NCI-H1092 treated with DMSO at 0.1 percent for 48 hours (cell line): ENCODE measurements at places on chromosomes 5 and 9.

GRCh38 chr9:19522558-19522957, 113.7 kb downstream of the ACER2 start:
- DNase-seq: no peak

GRCh38 chr9:121393318-121393717, 23.3 kb upstream of the STOM start:
- DNase-seq: no peak

DNA sequence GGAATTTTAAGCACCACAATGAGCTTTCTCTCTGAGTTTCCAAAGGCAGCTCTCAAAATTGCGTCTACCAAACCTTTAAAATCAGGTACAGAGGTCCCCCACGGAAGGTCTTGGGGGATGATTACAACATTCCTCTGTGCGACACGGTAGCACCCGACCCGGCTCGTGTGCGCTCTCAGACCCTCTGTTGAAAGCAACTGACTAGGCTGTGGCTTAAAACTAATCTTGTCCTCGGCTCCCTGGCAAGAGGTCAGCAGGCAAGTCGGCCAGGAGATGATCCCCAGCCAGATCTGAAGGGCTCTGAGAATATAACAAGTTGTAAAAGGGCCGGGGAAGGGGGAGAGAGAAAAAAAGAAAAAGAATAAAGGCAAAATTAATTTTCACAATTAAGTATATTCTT, 92.6 kb upstream of the LMX1B start:
- no peak for DNase-seq

DNA sequence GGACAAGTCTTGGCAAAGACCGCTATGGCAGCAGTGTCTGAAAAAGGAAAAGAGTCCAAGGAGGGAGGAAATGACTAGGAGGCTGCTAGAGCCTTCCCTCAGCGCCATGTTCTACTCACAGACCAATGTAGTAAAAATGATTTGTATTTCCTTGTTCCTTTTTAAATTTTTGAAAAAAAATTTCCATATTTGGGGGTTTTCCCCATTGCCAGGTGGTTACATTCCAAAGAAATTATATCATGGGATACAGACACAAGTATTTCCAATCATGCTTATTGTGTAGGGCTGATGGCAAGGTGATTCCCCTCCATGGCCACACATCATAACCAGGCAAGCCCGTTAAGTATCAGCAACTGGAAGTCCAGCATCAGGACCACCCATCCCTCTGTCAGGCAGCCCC, 138.2 kb downstream of the PIP5K1B start:
- DNase-seq: no peak

- DNase-seq: no peak
These were observed 11.3 kb downstream of the GTF3C4 start for GRCh38 chr9:132681561-132681960.

DNA sequence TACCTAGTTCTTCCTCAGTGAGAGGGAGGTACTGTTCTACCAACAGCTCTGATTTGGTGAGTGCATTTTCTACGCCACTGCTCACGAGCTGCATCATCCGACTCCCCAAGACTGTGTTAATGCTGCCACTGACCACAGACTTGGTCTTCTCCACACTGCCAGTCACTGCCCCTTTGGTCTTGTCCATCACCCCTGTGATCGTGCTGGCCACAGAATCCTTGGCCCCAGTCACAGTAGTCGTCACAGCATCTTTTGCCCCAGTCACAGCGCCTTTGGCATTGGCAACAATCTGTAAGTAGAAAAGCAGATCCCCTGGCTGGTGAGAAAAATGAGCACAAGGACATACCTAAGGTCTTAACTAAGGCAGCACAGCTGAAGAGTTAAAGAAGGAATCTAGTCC, 6.4 kb downstream of the PLIN2 start:
- no peak for DNase-seq

DNA sequence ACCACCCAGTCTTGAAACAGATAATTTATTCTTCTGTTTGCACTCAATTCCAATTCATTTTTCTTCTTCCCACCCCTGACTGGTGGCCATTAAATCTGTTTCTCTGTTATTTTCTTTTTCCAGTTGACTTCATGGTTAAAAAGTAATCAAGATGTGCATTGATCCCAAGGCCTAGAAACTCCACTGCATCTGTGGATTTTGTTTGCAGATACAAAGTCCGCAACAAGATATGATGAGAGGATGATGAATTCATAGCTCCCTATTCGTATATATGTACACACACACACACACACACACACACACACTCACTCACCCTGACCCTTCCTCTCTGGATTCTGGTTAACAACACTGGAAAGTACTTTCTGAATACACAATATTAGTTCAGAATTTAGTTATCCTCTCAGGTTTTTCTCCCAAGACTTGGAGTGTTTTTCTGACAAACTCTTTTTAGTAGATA, 52.4 kb downstream of the CD180 start:
- DNase-seq: no peak

- peak; percentile 22 for DNase-seq
These were observed 141.0 kb downstream of the GADD45G start for GRCh38 chr9:89745601-89746376.

- DNase-seq: peak; percentile 22
These were observed 1.0 kb downstream of the TLE4 start for GRCh38 chr9:79572608-79573411.

DNA sequence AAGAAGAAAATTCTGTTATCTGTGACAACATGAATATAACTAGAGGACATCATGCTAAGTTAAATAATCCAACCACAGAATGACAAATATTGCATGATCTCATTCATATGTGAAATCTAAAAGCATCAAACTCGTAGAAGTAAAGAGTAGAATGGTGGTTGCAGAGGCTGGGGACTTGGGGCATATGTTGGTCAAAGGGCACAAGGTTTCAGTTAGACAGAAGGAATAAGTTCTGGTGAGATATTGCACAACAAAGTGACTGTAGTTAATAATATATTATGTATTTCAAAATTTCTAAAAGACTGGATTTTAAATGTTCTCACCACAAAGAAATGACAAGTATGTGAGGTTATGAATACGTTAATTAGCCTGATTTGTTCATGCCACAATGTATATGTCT, 24.8 kb downstream of the GRIA1 start:
- DNase-seq: no peak

- no peak for DNase-seq
These were observed 450.4 kb upstream of the NMUR2 start for GRCh38 chr5:152855441-152855840.

GRCh38 chr9:78884611-78885150, 587.8 kb downstream of the PSAT1 start:
- no peak for DNase-seq

- DNase-seq: no peak
These were observed 73.7 kb upstream of the TNC start for GRCh38 chr9:115191667-115192066.

- no peak for DNase-seq
These were observed 218.9 kb downstream of the NXNL2 start for GRCh38 chr9:88753691-88754367.

DNA sequence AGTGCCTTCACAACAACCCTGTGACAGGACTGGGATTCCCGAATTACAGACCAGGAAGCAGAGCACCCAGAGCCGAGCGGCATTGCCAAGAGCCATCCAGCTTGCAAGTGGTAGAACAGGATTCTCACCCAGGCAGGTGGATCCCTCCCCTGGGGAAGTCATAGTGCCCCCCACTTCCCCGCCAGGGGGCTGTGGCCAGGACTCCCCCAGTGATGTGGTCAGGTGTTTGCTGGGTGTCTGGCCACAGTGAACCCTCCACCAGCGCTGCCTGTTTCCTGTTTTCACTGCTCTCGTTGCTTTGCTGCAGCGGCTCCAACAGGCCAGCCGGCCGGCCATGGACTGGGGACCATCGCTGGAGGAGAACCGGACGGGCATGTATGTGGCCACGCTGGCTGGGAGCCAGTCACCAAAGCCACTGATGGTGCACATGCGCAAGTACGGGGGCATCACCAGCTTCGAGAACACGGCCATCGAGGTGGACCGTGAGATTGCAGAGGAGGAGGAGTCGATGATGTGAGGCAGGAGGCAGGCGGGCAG, 19.3 kb downstream of the SLC6A7 start:
- DNase-seq: no peak

DNA sequence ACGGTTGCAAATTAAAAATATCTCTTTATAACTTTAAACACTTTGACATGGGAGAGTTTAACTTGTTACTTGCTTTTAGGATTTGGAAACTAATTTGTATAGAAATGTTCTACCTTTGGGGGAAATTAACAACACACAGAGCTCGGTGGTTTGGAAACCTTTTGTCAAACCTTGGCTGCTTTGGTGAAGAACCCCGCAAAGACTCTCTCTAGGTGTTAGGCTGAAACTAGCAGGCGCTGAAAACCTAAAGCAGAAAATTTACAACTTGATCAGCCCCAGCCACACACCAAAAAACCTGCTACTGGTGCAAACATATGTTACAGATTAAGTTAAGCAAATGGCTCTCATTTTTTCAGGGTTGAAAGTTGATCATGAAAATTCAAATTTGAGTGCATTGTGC, 25.8 kb downstream of the NR2F1 start:
- no peak for DNase-seq

DNA sequence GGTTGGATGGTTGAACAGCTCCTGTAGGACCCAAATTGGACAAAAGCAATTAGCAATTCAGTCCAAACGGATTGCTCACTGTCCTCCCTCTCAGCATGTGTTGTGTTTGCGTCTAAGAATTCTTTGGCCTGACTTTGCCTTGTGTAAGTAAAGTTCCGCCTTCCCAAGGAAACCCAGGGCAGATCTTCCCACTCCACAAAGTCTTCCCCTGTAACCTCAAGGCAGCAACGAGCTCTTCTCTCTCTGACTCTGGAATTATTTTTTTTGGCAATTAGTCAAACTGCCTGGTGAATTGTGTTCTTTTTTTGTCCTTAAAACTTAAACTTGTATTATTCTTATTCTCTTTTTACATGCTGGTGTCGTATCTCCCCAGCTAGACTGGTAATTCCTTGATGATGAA, 20.7 kb upstream of the BASP1 start:
- no peak for DNase-seq

DNA sequence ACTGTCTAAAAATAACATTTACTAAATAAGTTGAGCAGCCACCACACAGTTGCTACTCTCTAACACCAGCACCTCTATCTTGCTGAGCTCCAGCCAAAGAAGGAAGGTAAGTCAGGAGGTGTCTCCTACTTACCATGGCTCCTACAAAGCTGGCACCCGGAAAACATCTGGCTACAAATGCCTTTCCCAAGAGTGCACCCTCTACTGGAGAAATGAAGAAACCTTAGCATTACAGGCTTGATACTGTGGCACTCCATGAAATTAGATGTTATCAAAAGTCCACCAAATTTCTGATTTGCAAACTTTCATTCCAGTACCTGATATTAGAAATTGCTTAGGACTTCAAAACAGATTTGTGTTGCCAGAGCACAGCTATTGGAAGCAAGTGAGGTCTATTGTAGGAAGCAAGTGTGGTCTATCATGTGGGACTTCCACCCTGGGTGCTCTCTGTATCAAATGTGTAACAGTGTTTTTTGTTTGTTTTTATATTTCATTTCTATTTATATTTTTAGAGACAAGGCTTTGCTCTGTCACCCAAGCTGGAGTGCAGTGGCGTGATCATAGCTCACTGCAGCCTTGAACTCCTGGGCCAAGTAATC, 25.7 kb upstream of the RFK start:
- DNase-seq: peak; percentile 6

DNA sequence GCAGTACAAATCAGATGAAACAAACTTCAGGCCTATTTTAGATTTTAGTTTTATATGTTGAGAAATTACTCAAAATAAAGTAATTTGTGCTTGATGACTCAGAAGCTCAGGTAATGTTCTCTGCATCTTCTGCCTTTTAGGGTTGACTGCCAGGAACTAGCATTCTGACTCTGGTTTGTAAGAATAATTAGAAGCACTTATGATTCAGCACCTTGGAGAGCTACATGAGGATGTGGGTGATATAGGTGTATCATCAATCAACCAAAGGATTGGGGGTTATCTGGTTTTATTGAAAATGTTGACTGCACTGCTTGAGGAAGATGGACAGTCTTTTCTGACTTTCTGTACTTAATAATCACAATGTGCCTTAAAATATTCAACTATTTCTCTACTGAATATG, 118.7 kb upstream of the SGCD start:
- no peak for DNase-seq

DNA sequence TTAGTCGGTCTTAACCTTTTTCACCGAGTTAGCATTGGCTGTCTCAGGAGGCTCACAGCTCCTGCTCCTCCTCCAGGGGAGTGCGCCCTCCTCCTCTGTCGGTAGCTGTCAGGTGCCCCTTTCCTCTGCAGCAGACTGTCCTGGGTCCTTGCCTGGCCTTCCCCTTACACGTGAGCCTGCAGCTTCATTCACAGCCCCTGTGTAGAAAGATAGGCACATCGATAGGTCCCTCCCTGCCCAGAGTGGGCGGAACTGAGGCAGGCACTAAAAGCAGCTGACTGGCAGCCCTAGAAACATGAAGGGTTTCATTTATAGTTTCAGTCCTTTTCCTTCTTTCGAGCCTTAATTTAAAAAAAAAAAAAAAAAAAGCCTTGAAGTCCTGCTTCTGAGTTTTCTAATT, 17.2 kb downstream of the TENT4A start:
- DNase-seq: no peak

GRCh38 chr5:126963822-126964375, 66.5 kb downstream of the MARCHF3 start:
- DNase-seq: no peak

DNA sequence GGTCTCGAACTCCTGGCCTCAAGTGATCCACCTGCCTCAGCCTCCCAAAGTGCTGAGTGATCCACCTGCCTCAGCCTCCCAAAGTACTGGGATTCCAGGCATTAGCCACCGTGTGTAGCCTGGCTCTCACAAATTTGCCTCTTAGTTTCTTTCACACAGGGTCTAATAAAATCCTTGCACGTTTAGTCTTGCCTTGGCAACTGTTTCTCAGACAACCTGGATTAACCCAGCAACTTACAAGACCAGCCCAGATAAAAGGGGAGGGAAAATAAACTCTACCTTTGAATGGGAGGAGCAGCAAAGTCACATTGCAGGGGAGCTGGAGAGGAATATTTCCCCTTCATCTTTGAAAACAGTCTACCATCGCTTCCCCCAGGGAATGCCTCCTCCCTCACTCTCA, 29.3 kb upstream of the GNA14 start:
- DNase-seq: no peak

DNA sequence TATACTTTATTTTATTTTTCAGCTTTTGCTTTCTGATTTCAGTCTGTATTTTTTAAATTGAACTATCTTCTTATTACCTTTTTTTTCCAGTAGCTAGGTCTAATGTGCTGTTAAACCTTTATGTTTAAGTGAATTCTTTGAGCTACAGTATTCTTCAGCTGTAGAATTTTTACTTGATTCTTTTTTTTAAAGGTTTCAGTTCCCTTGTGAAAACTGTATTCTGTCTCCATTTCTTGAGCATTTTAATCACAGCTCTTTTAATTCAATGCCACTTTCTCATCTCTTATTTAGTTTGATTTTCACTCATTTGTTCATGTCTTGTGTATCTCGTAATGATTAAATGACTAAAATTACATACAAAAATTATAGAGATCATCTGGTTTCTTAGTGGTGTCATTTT, 233.8 kb downstream of the MTRR start:
- no peak for DNase-seq
